GM23248 (cell line): ENCODE measurements at places on chromosomes 6 and 20. TPM values are rescaled to one million over a fixed set of nuclear protein-coding genes. Genes with fewer than 3 reads are reported as not detected.

- peak; percentile 86 for DNase-seq
These were observed 530.3 kb downstream of the RFPL4B start for GRCh38 chr6:112877134-112878100.

GRCh38 chr6:157428427-157429202 is 47.6 kb downstream of the ZDHHC14 start:
- DNase-seq = peak; percentile 7

- DNase-seq = no peak
These were observed 738.6 kb upstream of the ADGRB3 start for GRCh38 chr6:67896476-67896875.

The C6orf15 gene
- polyA plus RNA-seq = not detected in 2 replicates

DNA sequence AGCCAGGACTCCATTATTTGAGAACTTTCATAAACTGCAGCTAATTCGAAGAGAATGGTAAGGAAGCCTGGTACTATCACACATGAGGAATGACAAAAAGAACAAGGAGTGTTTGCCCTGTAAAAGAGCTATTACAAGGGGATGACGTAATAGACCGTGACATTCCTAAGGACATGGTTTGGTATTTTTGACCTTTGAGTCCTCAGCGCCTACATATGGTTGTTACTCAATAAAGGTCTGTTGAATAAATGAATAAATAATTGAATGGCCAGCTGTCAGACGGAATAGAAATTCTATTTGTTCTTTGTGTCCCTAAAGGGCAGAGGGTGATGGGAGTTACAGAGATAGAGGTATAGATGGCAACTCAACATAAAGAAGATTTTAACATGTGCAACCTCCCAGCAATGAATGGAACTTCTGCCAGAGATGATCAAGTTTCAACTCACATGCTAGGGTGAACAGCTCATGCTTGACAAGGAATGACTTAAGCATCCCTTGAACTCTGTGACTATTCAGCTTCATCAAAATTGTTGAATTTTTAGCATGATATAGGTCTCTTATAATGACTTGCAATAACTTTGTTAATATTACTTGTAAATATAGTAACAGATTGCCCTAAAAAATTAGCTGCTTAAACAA is 115.4 kb downstream of the TENT5A start:
- DNase-seq = peak; percentile 7

The AFG1L gene
- polyA plus RNA-seq = 3.5 and 4.1 TPM in 2 replicates

DNA sequence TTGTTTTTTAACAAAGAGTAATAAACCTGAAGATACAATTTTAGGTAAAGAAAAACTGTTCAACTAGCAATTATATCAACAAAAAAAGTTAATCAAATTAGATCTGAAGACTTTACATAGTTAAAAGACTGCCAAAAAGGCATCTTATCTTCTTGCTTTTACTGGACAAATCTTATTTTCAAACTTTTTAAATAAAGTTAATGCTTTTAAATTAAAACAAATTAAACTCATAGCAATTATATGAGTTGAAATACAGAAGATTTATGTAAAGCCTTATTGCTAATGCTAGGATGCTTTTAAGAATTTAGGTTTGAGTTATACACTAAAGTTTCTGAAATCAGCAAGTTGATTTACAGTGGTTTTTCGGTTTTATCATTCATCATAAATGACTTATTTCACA is 227.3 kb downstream of the TBC1D32 start:
- DNase-seq = no peak
